ENCODE measurements at places on chromosomes 16 and 17.

- DNase-seq, result no peak
Measured at GRCh38 chr17:49549311-49549605, 26.4 kb upstream of the NXPH3 start.

- no peak for DNase-seq
Measured at GRCh38 chr16:86521236-86522197, 11.2 kb downstream of the FOXF1 start.

DNA sequence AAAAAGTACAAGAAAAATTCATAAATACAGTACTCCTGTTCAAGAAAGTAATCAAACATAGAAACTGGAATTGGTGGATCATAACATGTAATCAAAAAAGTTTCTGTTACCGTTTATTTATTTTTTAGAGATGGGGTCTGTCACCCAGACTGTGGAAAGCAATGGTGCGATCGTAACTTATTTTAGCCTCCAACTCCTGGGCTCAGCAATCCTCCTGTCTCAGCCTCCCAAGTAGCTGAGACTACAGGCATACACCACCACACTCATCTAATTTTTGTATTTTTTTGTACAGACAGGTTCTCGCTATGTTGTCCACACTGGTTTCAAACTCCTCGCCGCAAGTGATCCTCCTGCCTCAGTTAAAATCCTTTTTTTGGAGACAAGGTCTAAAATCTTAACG lies 22.5 kb downstream of the ARHGAP17 start:
- no peak for DNase-seq

GRCh38 chr16:70697594-70698170 lies 11.8 kb upstream of the MTSS2 start:
- DNase-seq, result no peak

GRCh38 chr16:68920349-68920748 lies 77.0 kb downstream of the TANGO6 start:
- no peak for DNase-seq

GRCh38 chr17:61570118-61570517 lies 20.9 kb downstream of the NACA2 start:
- DNase-seq, result no peak

- no peak for DNase-seq
Measured at GRCh38 chr17:45391291-45391690, 41.4 kb downstream of the ARHGAP27 start.

GRCh38 chr17:34241062-34241461 lies 14.0 kb upstream of the CCL2 start:
- no peak for DNase-seq

Measured in CMK (cell line).